Stimulated activated CD4-positive, alpha-beta T cell treated with anti-CD3 and anti-CD28 coated beads, Interleukin-2, amount 100 ng/mL, for 24 hours (primary cell): ENCODE measurements at places on chromosomes 5 and 9.
A peak's percentile ranks its signal among the peaks of the same experiment; 100 is the strongest.

DNA sequence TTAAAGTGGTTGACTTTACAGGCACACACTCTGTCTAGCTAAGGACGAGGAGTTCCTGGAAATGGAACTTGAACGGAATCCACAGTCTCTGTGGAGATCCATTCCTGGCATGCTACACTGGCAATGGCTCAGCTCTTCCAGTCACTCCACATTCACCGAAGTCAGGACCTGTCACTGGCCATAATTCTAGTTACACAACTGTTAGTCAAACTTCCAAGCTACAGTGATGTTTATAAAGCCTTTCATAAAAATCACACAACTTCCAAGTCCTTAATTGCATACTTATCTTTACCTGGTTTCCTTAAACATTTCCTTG is 15.7 kb downstream of the CDC14B start:
- DNase-seq, result no peak

GRCh38 chr9:102609461-102609860 is 385.7 kb upstream of the CYLC2 start:
- no peak for DNase-seq

DNA sequence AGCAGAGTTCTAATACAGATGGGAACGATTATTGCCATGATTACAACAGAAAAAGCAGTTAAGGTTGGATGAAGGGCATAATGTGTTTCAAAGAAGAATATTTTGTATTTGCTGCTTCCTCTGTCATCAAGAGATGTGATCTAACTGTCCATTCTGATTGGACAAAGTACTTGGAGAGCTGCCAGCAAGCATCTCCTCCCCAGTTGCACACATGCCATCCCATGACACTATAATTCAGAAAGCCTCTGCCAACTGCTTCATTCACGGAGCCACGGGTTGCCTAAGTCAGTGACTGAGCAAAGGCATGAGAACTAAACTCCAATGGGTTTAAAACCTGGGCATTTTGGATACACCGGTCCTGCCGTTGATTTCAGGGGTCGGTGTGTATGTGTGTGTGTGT is 253.8 kb downstream of the CRB2 start:
- no peak for DNase-seq

- no peak for DNase-seq
Observed at GRCh38 chr9:84567805-84568204, 101.7 kb upstream of the NTRK2 start.

- DNase-seq, result no peak
Observed at GRCh38 chr5:124444147-124444775, 302.2 kb downstream of the ZNF608 start.

GRCh38 chr5:72488756-72489155 is 18.5 kb downstream of the ZNF366 start:
- DNase-seq, result no peak

DNA sequence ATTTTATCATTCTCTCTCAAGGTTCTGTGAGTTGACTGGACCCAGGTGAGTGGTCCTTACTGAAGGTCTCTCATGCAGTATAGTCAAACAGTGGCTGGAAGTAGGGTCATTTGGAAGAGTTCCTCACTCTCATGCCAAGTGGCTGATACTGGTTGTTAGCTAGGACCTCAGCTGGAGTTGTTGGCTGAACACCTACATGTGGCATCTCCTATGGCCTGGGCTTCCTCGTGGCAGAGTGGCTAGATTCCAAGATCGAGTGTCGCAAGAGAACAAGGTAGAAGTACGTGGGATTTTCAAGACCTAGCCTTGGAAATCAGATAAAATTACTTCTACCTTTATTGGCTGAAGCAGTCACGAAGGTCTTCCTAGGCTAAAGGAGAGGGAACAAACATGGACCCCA is 7.6 kb downstream of the SLC31A2 start:
- no peak for DNase-seq

DNA sequence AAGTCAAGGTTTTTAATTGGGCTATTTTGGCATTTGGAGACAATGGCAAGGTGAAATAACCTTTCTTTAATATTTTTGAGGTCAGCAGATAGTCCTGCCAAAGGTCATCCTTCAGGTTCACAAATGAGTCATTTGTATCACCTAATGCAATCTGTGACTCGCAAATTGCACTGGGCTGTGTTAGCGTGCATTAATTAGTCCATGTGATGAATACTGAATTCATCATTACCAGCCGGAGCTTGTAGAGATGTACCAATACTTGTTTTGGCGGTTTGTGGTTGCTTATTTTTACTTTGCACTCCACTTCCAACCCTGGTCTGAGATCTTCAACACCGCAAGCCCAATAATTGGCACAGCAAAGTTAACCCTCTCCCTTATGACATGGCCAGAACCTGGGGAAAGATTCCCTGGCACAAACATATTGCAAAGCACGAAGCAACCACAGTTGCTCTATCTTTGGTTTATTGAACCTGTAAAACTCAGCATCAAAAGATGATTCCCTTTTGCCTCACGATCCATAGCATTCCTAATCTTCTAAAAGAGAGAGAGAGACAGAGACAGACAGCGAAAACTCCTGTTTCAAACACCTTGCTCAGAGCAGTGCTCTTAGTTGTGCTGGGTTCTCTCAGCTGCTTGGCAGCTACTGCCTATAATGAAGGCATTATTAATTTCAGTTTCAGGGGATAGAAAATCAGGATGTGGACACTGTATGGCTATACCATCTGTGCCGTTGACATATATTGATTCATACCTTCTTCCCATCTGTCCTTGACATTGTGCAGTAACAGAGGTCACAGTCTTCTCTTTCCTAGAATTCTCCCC is 178.1 kb downstream of the EBF1 start:
- no peak for DNase-seq

DNA sequence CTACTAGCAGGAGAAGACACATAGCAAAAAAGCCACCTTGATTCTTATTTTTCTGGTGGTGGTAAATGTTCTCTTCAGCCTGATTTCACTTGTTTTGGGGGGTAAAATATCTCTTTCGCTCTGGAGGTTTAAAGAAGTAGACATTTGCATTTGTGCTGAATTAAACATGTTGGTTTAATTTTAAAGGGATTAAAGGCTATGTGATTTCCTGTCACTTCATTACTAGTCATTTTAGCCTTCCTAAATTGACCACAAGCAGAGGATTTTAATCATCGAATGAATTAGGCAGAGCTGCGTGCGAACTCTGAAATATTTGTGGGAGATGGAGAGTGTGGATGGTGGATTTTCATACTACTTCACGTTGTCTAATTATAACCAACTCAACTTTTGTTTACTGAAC is 4.8 kb downstream of the RASGRF2 start:
- DNase-seq, result no peak

GRCh38 chr5:31748458-31749172 is 109.7 kb downstream of the PDZD2 start:
- no peak for DNase-seq

- peak; percentile 4 for DNase-seq
Observed at GRCh38 chr5:135213466-135214239, 179.6 kb upstream of the PITX1 start.

GRCh38 chr9:119667163-119667562 is 297.9 kb upstream of the BRINP1 start:
- DNase-seq, result no peak

- peak; percentile 42 for DNase-seq
Observed at GRCh38 chr5:132260714-132261551, 3.4 kb downstream of the PDLIM4 start.

- DNase-seq, result no peak
Observed at GRCh38 chr9:35907711-35908503, 1.4 kb upstream of the SPAAR start.

DNA sequence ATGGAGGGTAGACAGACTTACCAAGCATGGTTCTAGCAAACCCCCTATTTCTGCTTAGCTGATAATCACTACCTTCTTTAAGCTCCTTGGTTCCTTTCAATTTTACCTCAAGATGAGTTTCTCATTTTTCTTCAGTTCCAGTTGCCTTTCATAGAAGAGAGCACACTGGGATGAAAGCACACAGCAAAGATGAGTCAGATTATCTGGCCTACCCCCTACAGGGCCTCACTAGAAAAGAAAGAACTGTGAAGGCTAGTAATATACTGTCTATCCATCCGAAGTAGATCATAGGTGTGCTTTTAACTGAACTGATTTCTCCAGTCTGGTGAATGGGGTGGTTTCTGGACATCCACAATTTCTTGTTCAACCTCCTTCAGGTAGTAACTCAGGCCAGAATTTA is 122.5 kb downstream of the TRPM3 start:
- DNase-seq, result no peak

GRCh38 chr5:6046296-6046967 is 331.9 kb downstream of the MED10 start:
- DNase-seq, result no peak

GRCh38 chr5:83503662-83504061 is 32.1 kb downstream of the VCAN start:
- DNase-seq, result no peak
